Epithelial cell of alveolus of lung (primary cell): ENCODE measurements at places on chromosomes 12 and 14. TPM values are rescaled to one million over a fixed set of nuclear protein-coding genes. Genes with fewer than 3 reads are reported as not detected.

The CDH24 gene
- 5.8 and 12.5 TPM in 2 replicates for total RNA-seq

The ZBTB42 gene
- total RNA-seq, result 1.5 and 3.6 TPM in 2 replicates

The COCH gene
- 0.39 and 0.72 TPM in 2 replicates for total RNA-seq

The CEP170B gene
- 12.9 and 14.6 TPM in 2 replicates for total RNA-seq

The C12orf56 gene
- total RNA-seq, result 0.13 TPM in 1 of 2 replicates, not detected in the other

The KRT78 gene
- total RNA-seq, result not detected in 2 replicates

The ARHGEF40 gene
- total RNA-seq, result 39.9 and 55.2 TPM in 2 replicates

The PCK2 gene
- total RNA-seq, result 19.4 and 71.2 TPM in 2 replicates
